ENCODE measurements at places on chromosomes 7 and 10. TPM values are rescaled to one million over a fixed set of nuclear protein-coding genes. Genes with fewer than 3 reads are reported as not detected.

CDK14 gene
- 60.9 TPM for polyA plus RNA-seq

TRIM50 gene
- 0.16 TPM for polyA plus RNA-seq

TUBAL3 gene
- polyA plus RNA-seq = not detected

PRKG1 gene
- 6.8 TPM for polyA plus RNA-seq

GRCh38 chr10:126160571-126160970 is 227.7 kb downstream of the ADAM12 start:
- DNase-seq = no peak

DNA sequence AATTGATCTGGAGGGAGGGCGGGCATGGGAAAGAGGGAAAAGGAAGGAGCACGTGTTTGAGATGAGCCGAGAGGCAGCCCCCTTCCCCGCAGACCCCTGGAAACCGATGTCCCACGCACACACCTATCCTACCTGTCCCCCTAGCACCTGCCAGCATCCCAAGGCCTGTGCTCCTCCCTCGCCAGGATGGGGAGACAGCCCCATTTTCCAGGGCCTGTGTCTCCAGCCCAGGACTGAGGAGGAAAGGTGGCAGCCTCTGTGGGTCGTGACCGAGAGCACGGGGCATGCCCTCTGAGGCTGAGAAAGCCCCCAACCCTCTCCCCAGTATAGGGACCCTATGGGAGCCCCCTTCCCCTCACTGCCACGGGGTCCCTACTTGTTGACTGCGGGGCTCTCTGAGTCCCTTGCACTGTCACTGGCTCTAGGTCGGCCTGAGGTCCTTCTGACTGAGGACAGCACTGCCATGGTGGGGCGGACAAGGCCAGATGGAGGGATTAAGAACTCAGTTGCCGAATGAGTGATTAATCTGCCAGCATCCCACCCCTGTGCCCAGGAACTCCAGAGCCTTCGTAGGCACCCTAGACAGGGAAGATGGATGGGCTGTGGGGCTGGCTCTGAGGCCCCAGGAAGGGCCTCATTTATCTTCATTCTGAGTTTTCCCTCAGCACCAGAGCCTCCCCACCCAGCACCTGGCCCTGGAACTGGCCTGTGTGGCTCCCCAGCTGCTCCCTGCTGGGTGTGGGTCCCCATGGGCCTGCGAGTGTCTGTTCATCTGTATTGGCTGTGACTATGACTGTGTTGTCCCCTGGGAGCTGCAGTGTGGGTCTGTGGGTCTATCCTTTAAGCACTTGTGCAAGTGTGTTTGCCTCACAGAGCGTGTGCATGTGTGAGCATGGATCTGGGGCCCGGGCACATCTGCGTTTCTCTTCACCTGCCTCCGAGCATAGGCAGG is 26.0 kb downstream of the CRHR2 start:
- no peak for DNase-seq

DNA sequence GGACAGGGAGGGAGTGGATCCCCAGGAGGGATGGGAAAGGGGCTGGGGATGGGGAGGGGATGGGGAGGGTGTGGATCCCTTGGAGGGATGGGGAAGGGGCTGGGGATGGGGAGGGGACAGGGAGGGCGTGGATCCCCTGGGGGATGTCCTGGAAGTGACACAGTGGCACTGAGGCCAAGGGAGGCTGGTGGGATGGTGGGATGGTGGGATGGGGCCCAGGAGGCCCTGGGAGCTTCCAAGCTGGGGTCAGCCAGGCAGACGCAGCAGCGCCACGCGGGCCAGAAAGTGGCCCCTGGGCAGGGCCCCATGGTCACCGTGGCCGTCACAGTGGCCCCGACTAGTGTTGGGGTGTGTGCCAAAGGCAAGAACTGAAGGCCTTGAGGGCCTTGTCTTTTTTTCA is 67.8 kb downstream of the INPP5A start:
- DNase-seq = no peak

- DNase-seq = no peak
These were observed 37.9 kb downstream of the DDIT4 start for GRCh38 chr10:72311667-72312066.

DNA sequence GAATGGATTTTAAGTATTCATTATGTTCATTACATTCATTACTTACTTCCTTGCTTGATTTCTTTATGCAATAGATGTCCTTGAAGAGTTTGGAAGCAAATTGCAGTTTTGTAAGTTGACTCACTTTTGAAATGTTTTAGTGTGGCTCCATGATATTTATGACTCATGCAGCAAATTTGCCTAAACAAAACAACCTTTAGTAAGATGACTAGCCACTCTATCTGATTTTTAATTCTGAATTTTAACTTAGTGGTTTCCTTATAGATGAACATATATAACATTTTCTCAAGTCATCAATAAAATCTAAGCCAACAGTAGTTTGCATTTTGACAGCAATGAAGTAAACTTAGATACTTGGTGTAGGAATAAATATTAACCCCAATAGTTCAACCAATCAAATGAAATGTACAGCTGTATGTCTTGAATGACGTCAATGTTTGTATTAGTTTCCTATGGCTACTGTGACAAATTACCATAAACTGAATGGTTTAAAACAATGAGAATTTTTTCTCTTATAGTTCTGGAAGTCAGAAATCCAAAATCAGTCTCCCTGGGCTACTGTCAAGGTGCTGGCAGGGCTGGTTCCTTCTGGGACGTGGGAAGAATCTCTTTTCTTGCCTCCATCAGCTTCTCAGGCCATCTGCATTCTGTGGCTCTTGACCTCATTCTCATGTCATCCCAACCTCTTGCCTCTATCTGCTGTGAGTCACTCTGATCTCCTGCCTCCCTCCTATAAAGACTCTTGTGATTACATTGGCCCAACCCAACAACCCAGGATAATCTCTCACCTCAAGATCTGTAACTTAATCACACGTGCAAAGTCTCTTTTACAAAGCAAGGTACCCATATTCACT is 73.4 kb downstream of the AHR start:
- DNase-seq = no peak

DNA sequence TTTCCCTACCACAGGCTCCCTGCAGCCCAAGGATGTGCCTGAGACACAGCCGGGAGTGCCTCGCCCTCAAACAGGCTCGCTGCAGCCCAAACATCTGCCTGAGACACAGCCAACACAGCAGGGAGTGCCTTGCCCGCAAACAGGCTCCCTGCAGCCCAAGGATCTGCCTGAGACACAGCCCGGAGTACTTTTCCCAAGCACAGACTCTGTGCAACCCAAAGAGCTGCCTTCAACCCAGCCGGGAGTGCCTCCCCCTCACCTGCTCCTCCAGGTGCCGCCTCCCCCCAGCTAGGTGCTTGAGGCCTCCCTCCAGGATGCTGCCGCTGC is 42.9 kb downstream of the ANTXRL start:
- DNase-seq = no peak

DNA sequence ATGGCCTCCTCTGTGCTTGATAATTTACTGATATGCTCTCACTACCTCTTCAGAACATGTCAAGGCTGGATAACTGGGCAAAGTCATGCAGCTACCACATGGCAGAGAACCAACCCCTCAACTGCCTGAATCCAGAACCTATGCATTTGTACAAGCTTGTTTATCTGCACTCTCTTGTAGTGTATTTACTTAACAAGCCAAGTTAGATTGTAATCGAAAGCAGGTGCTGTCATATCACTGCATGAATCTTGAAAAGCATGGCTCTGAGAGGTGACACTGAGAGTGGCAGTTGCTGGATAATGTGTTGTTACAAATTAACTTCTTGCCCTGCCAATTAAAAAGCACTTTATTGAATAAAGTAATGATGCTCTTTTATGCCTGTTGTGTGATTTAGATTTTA is 588.6 kb downstream of the NRG3 start:
- DNase-seq = no peak

DNA sequence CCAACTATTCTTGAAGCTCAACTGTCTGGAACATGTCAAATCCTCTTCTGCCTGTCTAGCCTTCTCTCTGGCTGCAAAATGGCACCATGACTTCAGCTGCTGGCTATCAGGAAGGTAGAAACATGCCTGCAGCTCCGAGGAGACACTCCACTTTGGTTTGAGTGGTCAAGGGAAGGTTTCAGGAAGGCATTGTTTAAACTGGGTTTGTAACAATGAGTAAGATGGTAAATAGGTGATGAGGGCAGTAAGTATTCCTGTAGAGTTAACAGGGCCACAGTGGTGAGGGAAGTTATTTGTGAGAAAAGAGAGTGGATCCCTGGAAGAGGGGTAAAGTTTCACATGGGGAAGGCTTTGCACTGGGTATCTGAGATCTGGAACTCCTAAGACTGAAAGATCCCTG is 231.5 kb downstream of the ABCA13 start:
- DNase-seq = no peak

DNA sequence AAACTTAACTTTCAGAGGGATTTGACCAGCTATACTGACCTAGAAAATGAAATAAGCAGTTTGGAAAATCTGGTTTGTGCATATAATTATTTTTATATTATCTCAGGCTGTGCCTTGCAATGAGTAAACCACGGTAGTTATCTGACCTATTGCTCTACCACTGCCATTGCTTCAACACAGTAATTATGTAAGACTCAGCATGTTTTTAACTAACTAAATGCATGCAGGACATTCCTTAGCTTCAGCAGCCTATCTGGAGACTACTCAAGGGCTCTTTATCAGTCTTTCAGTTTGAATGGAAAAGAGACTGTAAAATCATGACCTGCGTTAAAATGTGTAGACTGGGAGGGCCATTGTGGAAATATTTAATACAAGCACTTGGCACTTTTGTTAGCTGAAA is 22.5 kb downstream of the CHN2 start:
- DNase-seq = no peak

DNA sequence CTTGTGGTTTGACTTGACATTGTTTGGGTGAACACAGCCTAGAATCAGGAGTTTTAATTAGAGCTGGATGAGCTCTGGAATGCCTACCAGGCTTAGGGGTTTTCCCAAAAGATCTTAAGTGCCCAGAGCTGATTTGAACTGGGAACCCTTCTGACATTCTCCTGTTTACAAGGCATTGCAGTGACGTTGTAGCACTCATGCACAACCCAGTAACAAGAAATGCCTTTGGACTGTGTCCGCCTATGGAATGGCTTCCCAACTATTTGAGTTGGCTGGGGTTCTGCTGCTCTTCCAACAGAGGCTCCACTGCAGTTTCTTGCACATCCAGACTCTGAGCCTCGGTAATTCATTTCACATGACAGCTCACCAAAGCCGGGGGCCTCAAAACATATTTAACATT is 76.7 kb upstream of the MKX start:
- no peak for DNase-seq

- DNase-seq = no peak
These were observed 56.8 kb downstream of the AUTS2 start for GRCh38 chr7:69654849-69655707.
